ENCODE measurements at places on chromosomes 5 and 9. TPM values are rescaled to one million over a fixed set of nuclear protein-coding genes. Genes with fewer than 3 reads are reported as not detected.
A peak's percentile ranks its signal among the peaks of the same experiment; 100 is the strongest.

DNA sequence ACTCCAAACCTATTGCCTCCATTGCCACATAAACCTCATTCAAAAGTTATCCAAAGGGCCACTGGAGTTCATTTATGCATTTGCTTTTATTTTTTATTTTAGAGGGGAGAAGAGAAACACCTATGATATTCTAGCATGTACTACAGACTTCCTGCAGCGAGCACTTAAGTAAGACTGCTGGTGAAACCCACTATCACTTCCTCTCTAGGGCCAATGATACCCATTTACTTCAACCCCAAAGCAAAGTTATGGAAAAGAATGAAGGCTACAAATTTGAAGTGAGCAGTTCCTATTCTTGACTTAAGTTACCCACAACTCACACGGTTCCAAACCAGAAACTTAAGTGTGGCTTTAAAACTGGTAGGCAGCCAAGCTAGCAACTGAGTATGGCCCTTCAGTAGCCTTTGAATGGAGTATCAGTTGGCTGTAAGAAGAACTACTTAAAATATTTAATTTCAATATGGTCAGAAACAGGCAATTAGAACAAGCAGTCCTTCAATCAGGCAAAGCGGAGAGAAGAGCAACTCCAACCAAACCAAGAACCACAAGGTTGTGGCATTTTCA, 94.1 kb downstream of the GPR21 start:
- DNase-seq = no peak

DNA sequence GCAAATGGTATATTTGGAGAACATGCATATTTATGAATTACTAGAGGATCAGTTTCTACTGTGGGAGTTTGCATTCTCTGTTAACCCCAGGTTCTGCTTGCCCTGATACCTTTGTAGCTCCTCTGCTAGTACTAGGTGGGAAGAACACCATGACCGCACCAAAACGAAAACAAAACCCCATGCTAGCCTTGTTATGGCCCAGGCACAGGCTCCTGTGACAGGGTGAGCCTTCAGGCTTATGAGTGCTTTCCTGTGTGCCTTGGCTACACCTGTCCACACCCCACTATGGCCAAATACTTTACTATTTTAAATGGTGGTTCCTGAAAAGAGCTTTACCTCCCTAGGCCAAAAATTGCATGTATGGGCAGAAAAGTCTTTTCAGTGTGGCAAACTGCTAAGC, 94.8 kb downstream of the PPIC start:
- DNase-seq = no peak

VAV2 gene
- 20.8 TPM for total RNA-seq

FOXD4 gene
- not detected for total RNA-seq

PDE4D gene
- 13.2 TPM for total RNA-seq

DNA sequence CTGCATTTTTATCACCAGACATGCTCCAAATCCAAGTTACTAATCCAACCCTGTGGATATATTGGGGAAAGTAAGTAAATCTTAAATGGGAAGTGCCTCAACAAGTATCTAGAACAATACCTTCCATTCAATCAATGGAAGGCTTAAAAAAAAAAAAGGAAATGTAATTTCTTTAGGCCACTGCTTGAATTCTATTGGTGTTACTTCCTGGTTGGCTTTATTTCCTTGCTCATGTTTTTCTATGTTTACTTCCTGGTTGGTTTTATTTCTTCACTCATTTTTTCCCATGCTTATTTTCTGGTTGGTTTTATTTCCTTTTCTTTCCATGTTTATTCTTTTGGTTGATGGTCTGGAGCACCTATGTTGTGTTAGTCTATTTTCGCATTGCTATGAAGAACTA, 363.9 kb downstream of the KDM4C start:
- DNase-seq = peak; percentile 39

- DNase-seq = peak; percentile 89
Measured at GRCh38 chr9:92097997-92098482, 17.2 kb downstream of the SPTLC1 start.

FAM153A gene
- not detected for total RNA-seq

GRCh38 chr5:169416583-169417196, 115.8 kb upstream of the SLIT3 start:
- DNase-seq = peak; percentile 40

PCDH12 gene
- total RNA-seq = 0.35 TPM

DNA sequence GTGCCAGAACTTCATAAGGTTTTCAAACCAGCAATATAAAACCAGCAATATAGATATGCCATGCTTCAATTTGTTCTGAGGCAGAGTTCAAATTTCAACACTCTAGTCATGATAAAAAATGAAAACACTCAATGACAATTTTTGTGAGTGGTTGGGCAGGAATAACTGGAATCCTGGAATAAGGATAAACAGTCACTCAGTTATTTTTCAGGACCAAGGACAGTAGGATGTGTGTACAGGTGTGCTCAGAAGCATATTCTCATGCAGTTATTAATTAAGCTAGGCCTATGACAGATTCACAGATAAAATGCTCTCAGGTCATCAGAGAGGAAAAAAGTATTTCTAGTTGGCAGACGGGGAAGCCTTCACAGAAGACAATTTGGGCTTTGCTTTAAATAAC, 117.3 kb upstream of the PPP2R2B start:
- peak; percentile 2 for DNase-seq

GRCh38 chr9:102185962-102186361, 447.5 kb upstream of the GRIN3A start:
- peak; percentile 35 for DNase-seq

DNA sequence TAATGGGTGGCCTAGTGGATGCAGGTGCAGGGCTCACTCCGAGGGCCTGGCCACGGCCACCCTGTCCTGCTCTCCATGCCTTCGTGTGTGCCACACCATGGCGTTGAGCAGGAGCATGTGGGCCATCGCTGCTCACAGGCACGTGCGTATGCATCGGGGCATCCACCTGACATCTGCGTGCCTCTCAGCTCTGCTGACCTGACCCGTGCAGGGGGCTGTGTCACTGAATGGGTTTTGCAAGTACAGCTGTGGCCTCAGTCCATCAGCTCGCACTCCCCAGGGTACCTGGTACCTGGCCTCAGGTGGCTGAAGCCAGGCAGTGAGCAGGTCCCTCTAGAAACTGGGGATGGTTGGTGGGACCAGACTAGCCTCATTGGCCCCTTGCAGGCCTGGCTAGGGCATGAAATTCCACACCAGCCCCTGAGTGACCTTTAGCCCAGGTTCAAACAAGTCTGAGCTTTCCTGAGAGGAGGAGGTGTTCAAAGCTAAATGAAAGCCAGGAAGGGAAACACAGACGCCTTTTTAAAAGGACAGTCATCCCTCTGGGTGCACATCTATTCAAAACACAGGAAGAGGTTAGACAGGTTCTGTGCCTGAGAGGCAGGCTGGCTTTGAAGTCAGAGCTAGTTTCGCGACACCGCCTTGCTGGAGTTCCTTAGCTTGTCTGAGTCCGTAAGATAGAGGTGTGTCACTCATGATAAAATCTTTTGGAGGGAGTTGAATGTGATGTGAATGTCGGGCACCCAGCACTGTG, 74.0 kb downstream of the MACROH2A1 start:
- no peak for DNase-seq

DNA sequence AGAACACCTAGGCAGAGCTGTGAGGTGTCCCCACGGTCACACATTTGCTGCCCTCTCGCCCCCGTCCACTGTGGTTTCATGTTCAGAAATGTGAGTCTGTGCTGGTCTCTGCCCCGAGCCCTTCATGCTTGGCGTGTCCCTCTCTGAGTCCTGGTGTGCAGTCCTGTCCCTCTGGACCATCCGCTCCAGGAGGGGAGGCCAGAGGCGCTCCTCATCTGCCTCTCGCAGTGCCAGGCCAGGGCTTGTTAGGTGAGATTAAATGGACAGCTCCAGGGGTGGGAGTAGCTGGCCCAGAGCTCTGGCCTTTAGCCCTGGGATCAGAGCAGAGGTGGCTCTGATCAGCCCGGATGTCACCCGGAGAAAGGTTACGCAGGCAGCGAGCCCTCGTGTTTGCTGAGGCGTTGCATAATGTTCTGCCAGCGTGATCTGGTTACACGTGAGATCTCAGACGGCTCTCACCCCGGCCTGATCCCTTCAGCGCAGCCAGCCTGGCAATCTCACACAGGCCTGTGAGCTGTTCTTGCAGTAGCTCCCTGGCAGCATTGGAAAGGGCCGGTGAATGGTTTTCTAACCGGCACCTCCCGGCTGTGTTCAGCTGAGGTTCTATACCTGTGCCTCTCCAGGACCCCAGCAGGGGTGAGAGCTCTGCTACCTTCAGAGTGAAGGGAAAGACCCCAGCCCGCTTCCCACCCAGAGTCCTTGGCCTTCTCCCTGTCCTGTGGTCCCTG, 24.5 kb downstream of the PTGES2 start:
- no peak for DNase-seq

HRCT1 gene
- 0.45 TPM for total RNA-seq

GRCh38 chr5:164119806-164120447, 614.5 kb downstream of the MAT2B start:
- DNase-seq = peak; percentile 55

DNA sequence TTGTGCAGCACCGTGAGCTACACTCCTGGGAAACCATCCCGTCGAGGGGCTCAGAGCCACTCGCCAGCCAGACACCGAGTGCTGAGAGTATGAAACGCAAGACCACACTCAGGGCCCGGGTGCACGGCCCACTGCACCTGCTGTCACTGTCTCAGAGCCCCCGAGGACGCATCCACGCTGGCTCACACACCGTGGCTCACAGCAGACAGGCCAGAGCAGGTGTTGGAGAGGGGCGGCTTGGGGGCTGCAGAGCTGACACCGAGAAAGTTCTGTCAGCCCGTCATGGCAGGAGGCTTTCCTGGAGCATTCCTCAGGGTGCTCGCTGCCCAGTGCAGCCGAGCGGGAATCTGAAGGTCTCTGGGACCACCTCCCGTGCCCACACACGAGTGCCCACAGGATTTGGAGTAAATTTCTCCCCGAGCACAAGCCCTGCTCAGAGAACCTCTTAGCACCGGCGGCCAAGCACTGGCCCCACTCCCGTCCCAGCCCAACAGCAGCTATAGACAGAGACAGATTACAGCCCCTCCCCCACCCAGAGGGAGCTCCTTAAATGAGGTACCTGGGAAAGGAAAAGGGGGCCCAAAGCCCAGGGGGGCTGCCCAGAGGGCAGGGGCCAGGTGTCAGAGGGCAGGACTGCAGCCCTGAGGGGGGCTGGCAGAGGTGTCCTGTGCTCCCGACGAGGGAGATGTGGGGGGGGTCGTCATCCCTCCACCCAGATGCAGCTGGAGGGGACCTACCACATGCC, 56.0 kb upstream of the SARDH start:
- DNase-seq = no peak

DNA sequence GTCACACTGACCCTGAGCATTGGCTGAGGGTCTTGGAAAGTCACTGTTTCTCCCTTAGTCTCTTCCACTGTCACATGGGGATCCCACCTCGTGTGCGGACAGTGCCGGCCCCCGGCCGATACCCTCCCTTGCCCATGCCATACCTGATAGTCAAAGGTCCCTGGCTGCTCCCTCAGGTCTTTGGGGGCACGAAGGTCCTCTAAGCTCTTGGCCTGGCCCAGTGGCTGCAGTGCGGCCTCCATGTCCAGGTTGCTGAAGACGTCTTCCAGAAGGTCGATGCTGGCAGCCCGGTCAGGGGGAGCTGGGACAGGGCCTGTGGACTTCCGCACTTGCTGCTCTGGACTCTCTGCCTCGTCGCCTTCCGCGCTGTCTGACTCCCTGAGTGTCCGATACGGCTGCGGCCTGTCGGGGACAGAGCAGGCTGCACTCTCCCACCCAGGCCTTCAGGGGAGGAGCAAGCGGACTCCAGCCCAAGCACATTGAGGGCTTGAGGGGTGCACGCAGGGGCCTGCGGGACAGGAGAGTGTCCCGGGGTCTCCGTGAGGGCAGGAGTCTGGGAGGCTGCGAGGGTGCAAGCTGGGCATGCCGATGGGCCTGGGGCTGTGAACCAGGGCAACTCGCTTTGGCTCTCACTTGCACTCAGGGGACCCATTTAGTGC, 27.6 kb downstream of the CRB2 start:
- no peak for DNase-seq

GRCh38 chr5:142441616-142442015, 116.8 kb upstream of the SPRY4 start:
- DNase-seq = no peak

SPRY4 gene
- total RNA-seq = 3.4 TPM

PCDHGA5 gene
- under 0.01 TPM for total RNA-seq

C6 gene
- not detected for total RNA-seq

DNA sequence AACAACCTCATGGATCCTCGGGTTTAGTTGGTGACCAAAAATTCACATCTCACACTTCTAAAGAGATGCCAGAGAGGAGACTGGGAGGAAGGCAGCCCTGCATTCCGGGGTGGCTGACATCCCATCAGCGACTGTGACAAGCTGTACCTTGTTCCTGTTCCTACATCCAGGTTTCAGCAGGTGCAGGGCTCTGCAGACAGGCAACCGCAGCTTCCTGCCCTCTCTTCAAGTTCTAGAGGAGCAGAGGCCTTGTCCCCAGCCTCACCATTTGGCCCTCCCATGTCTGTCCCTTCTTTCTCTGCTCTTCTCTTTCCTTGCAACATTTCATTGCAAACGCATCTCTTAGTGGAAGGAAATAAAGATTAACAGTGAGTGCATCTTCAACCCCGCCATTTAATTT, 454.6 kb downstream of the IRX1 start:
- DNase-seq = no peak

DNA sequence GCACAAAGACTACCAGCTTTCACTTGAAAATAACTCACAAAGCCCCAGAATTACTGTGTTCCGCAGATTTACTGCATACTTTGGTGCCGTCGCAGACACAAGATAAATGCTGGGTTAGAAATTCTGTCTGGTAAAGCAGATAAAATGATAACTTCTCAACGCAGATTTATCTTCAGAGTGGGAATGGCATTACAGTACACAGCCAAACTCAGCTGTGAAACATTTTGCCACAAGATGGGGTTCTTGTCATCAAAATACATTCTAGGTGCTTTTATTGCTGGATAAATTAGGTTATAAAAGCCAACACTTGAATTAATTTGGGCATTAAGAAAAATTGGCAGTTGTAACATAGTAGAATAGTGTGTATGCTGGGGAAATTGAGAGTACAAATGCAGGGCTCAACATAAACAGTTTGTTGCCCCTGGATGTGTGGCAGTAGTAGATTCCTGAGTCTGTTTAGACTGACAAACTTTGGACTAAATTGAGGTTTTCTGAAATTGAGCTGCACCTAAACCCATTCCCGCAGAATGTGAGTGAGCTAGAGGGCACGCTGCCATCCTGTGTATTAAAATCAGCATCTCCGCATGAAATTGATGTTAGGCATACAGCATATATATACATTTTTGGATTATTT, 61.1 kb downstream of the LMNB1 start:
- no peak for DNase-seq

DNA sequence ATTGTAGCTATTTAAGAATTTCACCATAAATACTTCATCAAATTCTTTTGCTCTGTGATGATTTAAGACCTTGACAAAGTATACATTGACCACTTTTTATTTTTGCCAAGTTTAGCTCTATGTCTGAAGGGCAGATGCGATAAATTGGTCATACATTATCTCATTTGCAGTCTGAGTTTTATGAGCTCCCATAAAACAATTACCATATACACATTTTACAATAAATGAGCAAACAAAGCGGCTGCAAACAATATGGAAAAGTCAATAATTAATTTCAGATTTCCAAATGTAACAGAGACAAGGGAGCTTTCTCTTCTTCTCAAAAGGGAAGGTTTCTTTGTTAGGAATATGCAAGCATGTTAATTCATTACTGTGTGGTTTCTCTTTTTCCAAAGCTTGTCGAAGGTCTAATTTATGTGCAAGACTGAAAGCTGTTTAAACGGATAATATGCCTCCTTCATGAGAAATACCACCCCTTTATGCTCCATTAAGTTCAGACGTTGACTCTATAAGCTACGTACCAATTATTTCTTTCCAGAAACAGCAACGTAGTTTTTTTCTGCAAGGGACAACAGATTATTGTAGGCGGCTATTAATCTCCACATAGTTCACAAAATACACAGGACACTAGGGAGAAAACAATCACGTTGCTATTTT, 7.0 kb upstream of the IZUMO3 start:
- no peak for DNase-seq

NRARP gene
- 0.55 TPM for total RNA-seq

All from renal cortical epithelial cell (primary cell).